ENCODE measurements at places on chromosomes 16 and 17.

GRCh38 chr17:1986783-1987451 lies 38.2 kb downstream of the RTN4RL1 start:
- DNase-seq = no peak

DNA sequence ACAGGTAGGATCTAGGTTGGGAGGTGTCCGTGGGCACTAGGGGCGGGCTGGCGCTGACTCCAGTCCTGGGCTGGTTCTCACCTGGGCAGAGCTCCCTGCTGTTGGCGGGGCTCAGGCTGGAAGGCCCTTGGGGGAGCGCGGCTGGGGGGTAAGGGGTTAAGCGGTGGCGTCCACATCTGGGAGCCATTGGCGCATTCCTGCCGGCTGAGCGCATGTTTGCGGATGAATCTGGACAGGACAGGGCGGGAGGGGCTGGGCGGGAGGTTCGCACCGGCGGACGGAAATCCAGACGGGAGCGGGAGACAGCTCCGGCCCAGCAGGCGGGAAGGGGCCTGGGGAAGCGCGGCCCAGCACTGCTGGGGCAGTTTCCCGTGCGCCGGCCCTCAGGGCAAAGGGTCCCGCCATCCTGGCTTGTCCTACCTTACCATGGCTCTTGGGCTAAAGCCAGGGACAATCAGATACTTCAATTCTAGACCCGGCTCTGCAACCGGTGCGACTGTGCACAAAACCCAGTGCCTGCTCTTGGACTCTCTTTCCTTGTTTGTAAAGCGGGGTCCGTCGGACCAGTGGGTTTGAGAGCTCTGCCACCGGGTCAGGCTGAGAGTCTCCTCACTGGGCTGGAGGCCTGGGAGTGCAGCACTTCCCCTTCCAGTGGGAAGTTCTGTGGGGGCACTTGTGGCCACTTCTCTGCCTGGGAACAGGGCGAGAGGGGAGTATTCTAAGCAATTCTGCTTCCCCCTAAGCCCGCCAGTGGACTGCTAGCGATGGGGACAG lies 7.8 kb downstream of the RARA start:
- no peak for DNase-seq

DNA sequence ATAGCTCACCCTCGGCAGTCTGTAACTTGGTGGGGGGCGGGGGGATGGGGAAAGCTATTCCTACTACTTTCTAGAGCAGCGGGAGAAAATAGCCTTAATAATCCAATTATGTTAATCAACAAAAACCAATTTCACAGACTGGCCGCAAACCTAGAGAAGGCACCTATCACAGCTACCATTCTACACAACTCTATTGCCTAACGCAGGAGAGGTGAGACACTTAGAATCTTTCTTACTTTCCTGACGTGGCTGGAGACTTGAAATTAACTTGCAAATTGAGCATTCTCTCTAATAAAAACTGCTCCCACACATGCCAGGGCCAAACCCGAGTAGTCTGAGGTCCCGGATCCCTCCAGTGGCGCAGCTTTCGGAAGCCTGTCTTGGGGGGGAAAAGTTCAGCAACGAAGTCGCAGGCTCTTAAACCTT lies 794 bp downstream of the SMG6 start:
- DNase-seq = no peak

DNA sequence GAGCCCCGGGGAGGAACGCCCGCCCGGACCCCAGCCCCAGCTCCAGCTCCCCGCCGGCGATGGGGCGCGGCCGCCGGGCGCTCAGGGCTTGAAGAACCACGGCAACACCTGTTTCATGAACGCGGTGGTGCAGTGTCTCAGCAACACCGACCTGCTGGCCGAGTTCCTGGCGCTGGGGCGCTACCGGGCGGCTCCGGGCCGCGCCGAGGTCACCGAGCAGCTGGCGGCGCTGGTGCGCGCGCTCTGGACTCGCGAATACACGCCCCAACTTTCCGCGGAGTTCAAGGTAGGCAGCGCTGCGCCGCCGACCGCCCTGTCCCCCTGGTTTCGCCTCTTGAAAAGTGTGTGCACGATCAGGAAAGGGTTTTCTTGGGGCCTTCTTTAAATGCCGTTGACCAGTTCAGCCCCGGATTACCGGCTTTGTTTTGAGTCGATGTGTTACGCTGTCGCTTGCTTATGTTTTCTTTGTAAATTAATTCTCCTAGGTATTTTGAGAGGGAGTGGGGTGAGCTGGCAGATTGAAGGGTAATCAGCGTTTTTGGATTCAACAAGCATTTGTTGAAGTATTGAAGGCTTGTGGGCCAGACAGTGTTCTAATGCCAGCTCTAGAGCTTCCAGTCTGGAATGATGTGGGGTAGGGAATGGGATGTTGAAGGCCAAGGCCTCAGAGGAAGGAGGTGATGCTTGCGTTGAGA lies 681 bp downstream of the USP43 start:
- no peak for DNase-seq

GRCh38 chr17:4319221-4319620 lies 47.3 kb downstream of the UBE2G1 start:
- DNase-seq = no peak

DNA sequence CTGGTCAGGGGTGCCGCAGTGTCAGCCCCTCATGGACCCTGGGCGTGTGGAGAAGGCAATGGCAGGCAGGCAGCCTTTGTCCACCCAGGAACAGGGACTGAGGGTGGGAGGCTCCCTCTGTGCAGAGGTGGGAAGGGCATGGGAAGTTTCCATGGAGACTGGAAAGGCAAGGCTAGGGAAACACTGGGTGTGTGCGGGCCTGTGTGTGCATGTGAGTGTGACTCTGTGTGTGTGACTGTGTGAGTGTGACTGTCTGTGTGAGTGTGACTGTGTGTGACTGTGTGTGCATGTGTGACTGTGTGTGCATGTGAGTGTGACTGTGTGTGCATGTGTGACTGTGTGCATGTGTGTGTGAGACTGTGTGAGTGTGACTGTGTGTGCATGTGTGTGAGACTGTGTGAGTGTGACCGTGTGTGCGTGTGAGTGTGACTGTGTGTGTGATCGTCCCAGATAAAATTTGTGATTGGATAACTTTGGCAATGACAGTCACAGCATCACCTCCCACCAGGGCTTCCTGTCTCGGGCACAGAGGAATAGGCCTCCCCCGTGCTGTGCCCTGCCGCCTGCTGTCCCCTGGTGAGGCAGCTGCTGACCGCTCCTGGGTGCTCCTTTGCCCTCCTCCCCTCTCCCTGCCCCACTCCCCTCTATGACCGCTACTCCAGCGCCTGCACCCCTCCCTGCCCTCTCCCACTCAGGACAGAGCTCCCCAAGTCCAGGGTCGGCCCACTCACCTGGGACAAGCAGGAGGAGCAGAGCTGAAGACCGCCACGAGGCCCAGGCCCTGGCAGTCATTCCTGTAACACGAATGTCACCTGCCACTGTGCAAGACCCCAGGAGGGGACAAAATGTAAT lies 698 bp downstream of the CD300C start:
- no peak for DNase-seq

Data from activated T-helper 1 cell treated with anti-CD3 and anti-CD28 coated beads, Interleukin-2, amount 50 U/mL, for 16 hours (primary cell).